ENCODE measurements at places on chromosomes 3 and 15. TPM values are rescaled to one million over a fixed set of nuclear protein-coding genes. Genes with fewer than 3 reads are reported as not detected.

- DNase-seq, result no peak
- no peak overlapping the region for H3K4me3 ChIP-seq
- no peaks in the 10 kb centered on the region for H3K36me3 ChIP-seq
- no peaks in the 10 kb centered on the region for H3K27me3 ChIP-seq
These were observed 109.2 kb downstream of the CPNE4 start for GRCh38 chr3:131925571-131925970.

GRCh38 chr3:152327203-152327602 lies 58.5 kb downstream of the MBNL1 start:
- peaks cover 14% of the 10 kb centered on the region for H3K4me1 ChIP-seq
- no peaks in the 10 kb centered on the region for H3K27me3 ChIP-seq
- DNase-seq, result no peak
- H3K36me3 ChIP-seq, result peaks cover 6% of the 10 kb centered on the region

DNA sequence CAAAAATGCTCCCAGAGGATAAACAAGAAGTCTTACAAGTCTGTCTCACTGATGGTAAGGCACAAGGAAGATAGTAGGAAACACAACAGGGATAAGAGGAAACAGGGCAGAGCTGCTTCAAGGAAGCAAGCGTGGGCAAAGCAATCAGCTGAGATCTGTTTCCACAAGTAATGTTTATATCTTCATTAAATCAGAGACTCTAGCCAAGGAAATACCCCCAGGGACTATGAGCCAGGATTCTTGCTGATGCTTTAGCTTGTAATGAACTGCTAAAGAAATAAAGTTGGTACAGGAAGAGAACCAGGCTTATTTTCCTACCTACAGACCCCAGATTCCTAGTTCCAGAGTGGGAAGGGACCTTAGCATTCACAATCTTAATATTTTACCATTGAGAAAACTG lies 112.7 kb upstream of the C3orf80 start:
- 0 out of 2 replicates have a peak, but pooled peaks cover 5% of the 10 kb centered on the region for H3K4me1 ChIP-seq
- no peak for DNase-seq
- H3K4me3 ChIP-seq, result no peak overlapping the region
- H3K27ac ChIP-seq, result no peak overlapping the region

Gene NANOGP8
- 2.1 TPM for total RNA-seq

- no peak for DNase-seq
- H3K4me3 ChIP-seq, result no peak overlapping the region
- H3K27ac ChIP-seq, result 0 out of 2 replicates have a peak overlapping the region, but pooled peaks have one; percentile 25
- H3K27me3 ChIP-seq, result no peaks in the 10 kb centered on the region
These were observed 421.7 kb upstream of the GOLIM4 start for GRCh38 chr3:168517249-168518071.

DNA sequence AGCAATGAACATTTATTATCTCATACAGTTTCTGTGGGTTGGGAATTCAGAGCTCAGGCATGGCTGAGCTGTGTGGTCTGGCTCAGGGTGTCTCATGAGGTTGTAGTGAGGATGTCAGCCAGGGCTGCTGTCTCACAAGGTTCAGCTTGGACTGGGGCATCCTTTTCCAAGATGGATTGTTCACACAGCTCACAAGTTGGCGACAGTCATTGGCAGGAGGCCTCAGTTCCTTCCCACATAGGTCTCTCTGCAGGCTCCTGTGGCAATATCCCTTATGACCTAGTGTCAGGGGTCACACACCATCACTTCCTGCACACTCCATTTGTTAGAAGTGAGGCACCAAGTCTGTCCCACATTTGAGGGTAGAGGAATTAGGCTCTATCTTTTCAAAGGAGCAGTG lies 56.0 kb downstream of the RPLP1 start:
- H3K4me3 ChIP-seq, result no peak overlapping the region
- H3K4me1 ChIP-seq, result no peaks in the 10 kb centered on the region
- DNase-seq, result no peak
- no peaks in the 10 kb centered on the region for H3K27me3 ChIP-seq

GRCh38 chr3:111811811-111812210 lies 47.3 kb upstream of the PHLDB2 start:
- H3K36me3 ChIP-seq, result peaks cover 20% of the 10 kb centered on the region
- H3K27me3 ChIP-seq, result no peaks in the 10 kb centered on the region
- H3K4me1 ChIP-seq, result peaks cover under 1% of the 10 kb centered on the region
- no peak overlapping the region for H3K27ac ChIP-seq
- DNase-seq, result no peak

GRCh38 chr15:76988867-76989780 lies 5.8 kb upstream of the PSTPIP1 start:
- peak; percentile 7 for DNase-seq
- peaks cover 9% of the 10 kb centered on the region for H3K4me1 ChIP-seq
- H3K36me3 ChIP-seq, result no peaks in the 10 kb centered on the region
- H3K4me3 ChIP-seq, result no peak overlapping the region

GRCh38 chr3:171806200-171807128 lies 3.8 kb downstream of the PLD1 start:
- H3K4me1 ChIP-seq, result peaks cover 10% of the 10 kb centered on the region
- DNase-seq, result no peak

Gene FGF7
- total RNA-seq, result 0.11 TPM

Gene PP2D1
- not detected for total RNA-seq

GRCh38 chr3:111531446-111531845 lies 10.6 kb upstream of the CD96 start:
- no peak overlapping the region for H3K4me3 ChIP-seq
- H3K4me1 ChIP-seq, result no peaks in the 10 kb centered on the region
- H3K27me3 ChIP-seq, result no peaks in the 10 kb centered on the region
- H3K27ac ChIP-seq, result no peak overlapping the region
- no peak for DNase-seq

DNA sequence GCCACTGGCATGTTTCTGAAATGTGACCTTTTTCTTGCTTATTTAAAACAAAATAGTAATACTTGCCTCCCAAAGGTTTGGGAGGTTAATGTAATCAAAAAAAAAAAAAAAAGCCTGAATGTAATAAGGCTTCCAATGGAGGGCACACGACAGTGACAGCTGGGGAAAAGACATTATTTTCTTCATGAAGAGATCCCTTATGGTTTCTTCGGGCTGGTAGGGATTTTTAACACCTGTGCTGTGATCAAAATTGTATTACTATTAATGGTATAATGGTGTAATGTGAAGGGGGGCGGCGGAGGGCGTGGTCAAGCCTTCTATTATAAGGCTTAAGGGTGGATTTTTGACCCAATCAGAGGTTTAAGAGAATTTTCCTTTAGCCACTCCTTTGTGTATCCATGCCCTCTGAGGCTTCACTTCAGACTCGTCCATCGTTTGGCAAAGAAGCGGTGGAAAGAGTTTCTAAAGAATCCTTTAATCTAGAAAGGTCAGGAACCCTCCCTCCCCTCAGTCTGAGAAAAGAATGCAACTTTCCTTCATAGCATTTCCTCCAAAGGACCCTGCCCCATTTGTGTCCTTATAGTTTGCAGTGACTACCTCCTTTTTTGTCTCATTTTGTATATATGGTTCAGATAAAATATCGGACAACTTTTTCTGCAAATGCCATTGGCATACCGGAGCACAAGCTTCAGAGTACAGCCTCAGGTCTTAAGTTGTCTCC lies 89.5 kb upstream of the CHD2 start:
- DNase-seq, result no peak
- H3K27me3 ChIP-seq, result no peaks in the 10 kb centered on the region
- peak overlapping the region; percentile 100 for H3K27ac ChIP-seq

DNA sequence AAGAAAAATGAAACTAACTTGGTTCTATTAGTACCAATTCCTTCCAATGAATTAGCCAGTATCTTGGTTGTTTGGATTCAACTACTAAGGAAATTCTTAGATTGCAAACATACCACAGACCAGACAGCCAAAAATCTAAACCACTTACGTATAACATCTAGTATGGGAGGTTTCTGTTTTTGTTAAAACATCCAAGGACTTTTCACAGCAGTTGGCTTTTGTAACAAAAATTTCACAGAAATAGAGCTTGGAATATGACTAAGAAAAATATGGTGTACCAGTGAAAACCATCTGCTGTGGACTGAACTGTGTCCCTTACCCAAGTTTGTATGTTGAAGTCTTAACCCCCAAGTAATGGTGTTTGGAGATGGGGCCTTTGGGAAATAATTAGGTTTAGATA lies 199.2 kb downstream of the OTOL1 start:
- no peak overlapping the region for H3K27ac ChIP-seq
- H3K27me3 ChIP-seq, result no peaks in the 10 kb centered on the region
- H3K4me1 ChIP-seq, result peaks cover 3% of the 10 kb centered on the region
- no peak for DNase-seq

DNA sequence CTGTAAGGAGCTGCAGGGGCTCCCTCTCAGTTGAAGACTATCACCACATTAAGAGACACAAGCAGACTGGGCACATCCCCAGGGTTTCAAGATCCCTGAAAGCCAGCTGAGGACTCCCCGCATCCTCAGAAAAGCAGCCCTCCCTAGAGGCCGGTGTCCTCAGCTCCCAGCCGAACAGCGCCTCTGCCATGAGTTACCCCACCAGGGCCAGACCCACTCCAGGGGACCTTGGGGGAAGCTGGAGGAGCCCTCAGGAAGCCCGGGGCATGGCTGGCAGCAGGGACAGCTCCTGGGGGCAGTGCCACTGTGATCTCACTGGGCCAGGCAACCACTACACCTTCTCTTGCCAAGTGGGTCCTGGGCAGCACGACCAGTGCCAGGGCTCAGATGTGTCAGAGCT lies 8.1 kb downstream of the KLF15 start:
- no peaks in the 10 kb centered on the region for H3K4me1 ChIP-seq
- peak; percentile 2 for DNase-seq
- H3K4me3 ChIP-seq, result no peak overlapping the region
- H3K27me3 ChIP-seq, result no peaks in the 10 kb centered on the region

Gene SLC22A13
- total RNA-seq, result 0.42 TPM

Gene GHRL
- total RNA-seq, result 0.35 TPM

- no peak for DNase-seq
- no peaks in the 10 kb centered on the region for H3K4me1 ChIP-seq
- H3K4me3 ChIP-seq, result no peak overlapping the region
- no peaks in the 10 kb centered on the region for H3K36me3 ChIP-seq
- H3K27ac ChIP-seq, result no peak overlapping the region
- H3K27me3 ChIP-seq, result no peaks in the 10 kb centered on the region
These were observed 111.2 kb downstream of the SLC9A9 start for GRCh38 chr3:143737065-143737464.

DNA sequence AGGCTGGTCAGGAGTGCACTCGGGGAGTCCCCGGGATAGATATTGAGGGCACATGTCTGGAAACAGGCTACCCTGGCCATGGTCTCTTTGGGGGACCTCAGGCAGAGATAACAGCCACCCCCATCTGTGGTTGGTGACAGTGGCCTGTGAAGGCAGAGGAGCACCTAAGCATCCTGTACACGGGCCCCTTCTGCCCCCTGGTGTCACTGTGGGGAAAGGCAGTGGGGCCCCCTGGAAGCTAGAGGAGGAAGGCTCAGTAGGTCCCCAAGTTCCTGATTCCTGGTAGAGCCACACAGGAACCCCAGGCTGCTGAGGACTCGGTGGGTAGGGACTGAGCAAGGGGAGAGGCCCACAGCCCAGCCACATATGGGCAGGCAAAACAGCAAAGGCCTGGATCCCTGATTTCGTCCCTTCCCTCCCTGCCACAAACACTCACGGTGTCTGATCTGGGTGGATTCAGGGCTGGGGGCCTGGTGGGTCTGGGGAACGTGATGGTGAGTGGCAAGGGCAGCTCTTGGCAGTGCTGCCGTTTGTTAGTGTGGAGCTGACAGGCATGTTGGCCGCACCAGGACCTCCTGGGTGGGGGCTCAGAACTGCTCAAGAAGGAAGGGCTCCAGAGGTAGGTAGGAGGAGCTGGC lies 14.1 kb upstream of the CXCR6 start:
- peaks cover 75% of the 10 kb centered on the region for H3K36me3 ChIP-seq
- no peak overlapping the region for H3K27ac ChIP-seq
- H3K4me3 ChIP-seq, result no peak overlapping the region
- H3K4me1 ChIP-seq, result no peaks in the 10 kb centered on the region

Gene MAN2A2
- total RNA-seq, result 27.9 TPM

- H3K36me3 ChIP-seq, result no peaks in the 10 kb centered on the region
- no peak overlapping the region for H3K4me3 ChIP-seq
- DNase-seq, result no peak
- H3K4me1 ChIP-seq, result peaks cover 8% of the 10 kb centered on the region
- no peaks in the 10 kb centered on the region for H3K27me3 ChIP-seq
- no peak overlapping the region for H3K27ac ChIP-seq
These were observed 125.0 kb downstream of the TFG start for GRCh38 chr3:100834332-100834731.

GRCh38 chr15:41883484-41883825 lies 10.4 kb downstream of the SPTBN5 start:
- no peaks in the 10 kb centered on the region for H3K36me3 ChIP-seq
- no peak overlapping the region for H3K4me3 ChIP-seq
- no peak for DNase-seq
- H3K27ac ChIP-seq, result no peak overlapping the region
- peaks cover 8% of the 10 kb centered on the region for H3K4me1 ChIP-seq

DNA sequence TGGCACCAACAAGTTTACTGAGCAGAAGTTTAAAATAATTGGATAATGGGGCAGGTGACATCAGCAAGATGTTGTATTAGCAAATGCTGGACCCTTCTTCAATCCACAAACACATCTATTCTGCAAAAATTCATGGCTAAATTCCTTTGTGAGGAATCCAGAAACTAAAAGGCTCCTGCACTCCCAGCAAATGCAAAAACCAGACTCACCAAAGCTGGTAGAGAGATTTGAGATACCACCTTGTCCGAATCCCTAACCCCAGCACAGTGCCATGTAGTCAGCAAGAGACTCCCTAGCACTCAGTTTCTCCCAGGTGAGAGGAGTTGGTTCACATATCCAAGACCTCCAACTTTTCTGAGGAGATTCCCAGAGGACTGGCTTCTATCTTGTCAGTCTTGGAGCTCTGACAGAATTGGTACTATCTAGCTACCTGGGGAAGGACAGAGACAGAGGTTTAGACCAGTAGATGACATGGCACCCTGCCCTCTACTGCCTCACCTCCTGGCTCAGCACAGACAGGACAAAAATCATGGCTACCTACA lies 21.8 kb downstream of the GREM1 start:
- no peak for DNase-seq
- peaks cover 7% of the 10 kb centered on the region for H3K4me1 ChIP-seq
- no peak overlapping the region for H3K27ac ChIP-seq

DNA sequence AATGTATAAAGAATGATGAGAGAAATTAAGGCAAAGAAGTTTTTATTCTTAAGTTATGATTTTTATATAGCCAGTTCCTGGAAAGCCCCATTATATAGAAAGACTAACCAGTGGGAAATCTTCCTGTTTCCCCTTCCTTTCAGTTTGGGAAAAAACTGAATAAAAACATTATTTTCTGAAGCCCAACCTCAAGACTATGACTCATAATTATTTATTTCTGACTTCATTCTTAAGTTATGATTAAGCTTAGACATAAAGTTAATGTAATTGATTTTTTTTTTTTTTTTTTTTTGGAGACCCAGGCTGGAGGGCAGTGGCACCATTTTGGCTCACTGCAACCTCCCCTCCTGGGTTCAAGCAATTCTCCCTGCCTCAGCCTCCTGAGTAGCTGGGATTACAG lies 55.8 kb downstream of the TRPC1 start:
- no peaks in the 10 kb centered on the region for H3K36me3 ChIP-seq
- no peak for DNase-seq
- H3K4me3 ChIP-seq, result no peak overlapping the region
- H3K4me1 ChIP-seq, result no peaks in the 10 kb centered on the region
- no peaks in the 10 kb centered on the region for H3K27me3 ChIP-seq

All from WTC11 (cell line).